ENCODE measurements at places on chromosomes 5 and 9.

GRCh38 chr5:132251220-132251725, 6.2 kb upstream of the PDLIM4 start:
- DNase-seq: no peak

DNA sequence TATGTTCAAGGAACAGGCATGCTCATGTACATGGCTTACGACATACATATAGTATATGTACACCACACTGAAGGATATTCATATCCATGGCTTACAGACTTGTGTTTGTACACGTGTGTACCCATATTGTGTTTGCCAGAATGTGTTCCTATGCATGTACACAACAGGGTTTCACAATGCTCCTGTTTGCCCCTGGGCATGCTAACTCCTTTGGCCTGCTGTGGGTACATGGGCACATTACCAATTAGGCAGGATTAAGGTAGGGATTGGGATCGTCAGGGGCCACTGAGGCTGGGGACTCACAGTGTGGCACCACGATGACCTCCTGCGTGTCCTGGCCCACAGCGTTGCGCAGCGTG, 26.2 kb downstream of the PDGFRB start:
- DNase-seq: no peak

GRCh38 chr9:89754193-89754592, 149.4 kb downstream of the GADD45G start:
- DNase-seq: no peak

GRCh38 chr9:17810728-17811571, 232.1 kb downstream of the SH3GL2 start:
- no peak for DNase-seq

- no peak for DNase-seq
These were observed 130.7 kb downstream of the PRKACG start for GRCh38 chr9:68883224-68883623.

- DNase-seq: no peak
These were observed 127.6 kb downstream of the RFX3 start for GRCh38 chr9:3398232-3398648.

DNA sequence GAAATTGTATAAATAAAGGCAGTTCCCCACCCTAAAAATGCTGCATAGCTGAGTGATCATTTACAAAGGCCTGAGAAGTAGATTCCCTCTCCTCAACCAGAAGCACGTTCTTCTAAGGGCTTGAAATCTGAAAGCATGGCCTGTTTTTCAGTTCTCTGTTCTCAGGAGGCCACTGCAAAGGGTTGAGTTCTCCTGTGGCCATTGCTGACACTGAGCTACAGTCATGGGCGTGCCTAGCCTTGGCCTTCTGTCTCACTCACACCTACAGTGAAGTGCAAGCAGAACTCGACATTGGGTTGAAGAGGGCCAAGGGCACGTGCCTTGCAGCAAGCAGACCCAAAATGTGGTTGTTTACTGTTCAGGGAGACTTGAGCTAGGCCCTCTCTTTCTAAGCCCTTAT, 276.6 kb upstream of the VLDLR start:
- DNase-seq: no peak

- DNase-seq: no peak
These were observed 207.2 kb downstream of the GADD45G start for GRCh38 chr9:89811886-89812450.

DNA sequence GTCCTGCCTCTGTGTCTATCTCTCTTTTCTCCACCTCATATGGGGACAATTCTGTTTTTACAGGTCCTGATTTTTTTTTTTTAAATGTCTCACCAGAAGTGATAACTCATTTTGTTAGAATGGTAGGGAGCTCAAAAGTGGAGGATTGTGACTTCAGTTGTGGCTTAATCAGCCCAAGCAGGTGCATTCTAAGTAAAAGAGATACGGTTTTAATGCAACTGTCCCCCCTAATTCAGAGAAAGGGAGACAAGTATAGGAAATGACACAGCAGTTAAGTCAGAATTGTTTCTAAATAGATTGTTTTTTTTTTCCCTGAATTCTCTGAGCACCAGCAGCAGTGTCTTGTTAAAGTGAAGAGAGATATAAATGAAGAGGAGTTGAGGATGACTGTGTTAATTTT, 24.5 kb downstream of the MAST4 start:
- no peak for DNase-seq

GRCh38 chr5:147504535-147504934, 5.3 kb downstream of the DPYSL3 start:
- no peak for DNase-seq

GRCh38 chr9:127898433-127899127, 823 bp downstream of the ST6GALNAC6 start:
- no peak for DNase-seq

GRCh38 chr5:132926437-132926836, 37.0 kb downstream of the AFF4 start:
- no peak for DNase-seq

DNA sequence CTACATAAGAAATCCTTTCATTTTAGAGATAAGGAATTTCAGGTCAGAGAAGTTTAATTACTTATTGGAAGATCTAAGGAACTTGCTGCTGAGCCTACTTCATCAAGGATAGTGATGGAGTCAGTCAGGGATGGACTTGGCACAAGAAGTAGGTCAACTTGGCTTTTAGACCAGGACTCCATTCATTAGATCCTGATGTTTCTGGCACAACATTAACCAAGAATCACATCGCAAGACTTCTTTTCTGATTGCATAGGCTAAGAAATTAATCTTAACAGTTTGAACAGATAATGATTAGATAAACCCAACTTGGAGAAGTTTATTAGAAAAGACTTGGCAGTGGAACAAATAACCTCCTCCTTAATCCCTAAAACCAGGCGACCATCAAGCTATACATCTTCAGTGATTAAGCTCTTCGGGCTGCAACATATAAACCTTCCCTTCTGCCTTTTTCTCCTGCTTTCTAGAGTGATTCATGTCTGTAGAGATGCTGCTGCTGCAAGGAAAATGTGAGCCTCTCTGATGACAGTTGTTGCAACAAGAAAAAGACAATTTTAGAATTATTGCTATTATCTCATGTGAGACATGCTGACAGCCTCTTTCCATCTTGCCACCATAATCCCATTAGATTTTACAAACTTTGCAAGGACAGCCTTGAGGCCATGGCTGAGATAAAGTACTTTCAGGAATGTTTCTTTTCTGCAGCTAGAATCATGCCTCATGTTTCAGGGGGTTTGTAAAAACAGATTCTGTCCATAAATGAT, 207.9 kb upstream of the SLC27A6 start:
- DNase-seq: no peak
